ENCODE measurements at places on chromosomes 2 and 18.

DNA sequence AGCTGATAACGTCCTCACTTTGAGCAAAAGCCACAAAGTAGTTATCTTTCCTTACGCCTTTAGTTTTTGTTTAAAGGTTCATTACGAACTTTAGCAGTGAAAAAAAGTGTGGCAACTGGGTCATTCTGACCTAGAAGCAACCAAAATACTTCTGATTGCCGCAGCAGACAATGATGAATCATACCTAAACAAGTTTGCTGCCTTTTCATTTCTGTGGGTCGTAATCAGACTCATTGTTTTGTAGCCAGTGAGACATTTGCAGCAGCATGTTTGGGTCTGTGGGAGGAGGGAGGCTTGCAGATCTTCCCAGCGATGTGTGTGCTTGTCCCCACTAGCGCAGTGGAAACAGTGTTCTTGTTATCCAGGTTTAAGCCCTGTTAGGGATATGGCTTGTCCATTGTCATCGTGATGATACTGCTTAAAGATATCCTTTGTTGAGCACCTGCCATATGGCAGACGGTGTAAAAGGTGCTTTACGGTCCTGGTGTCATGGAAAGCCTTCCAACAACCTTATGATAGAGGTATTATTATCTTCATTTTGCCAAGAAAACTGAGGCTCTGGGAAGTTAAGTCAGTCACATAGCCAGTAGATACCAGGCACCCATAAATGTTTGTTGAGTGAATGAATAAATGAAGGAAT, 1.3 kb upstream of the GREB1 start:
- H3K4me1 ChIP-seq, result no peaks in the 10 kb centered on the region
- no peaks in the 10 kb centered on the region for H3K36me3 ChIP-seq
- no peak overlapping the region for H3K27ac ChIP-seq
- no peak overlapping the region for H3K4me3 ChIP-seq

- no peaks in the 10 kb centered on the region for H3K27me3 ChIP-seq
- H3K27ac ChIP-seq, result no peak overlapping the region
- peak; percentile 20 for DNase-seq
- H3K4me3 ChIP-seq, result no peak overlapping the region
- H3K36me3 ChIP-seq, result no peaks in the 10 kb centered on the region
- H3K4me1 ChIP-seq, result no peaks in the 10 kb centered on the region
Measured at GRCh38 chr2:235594041-235594440, 100.2 kb downstream of the AGAP1 start.

DNA sequence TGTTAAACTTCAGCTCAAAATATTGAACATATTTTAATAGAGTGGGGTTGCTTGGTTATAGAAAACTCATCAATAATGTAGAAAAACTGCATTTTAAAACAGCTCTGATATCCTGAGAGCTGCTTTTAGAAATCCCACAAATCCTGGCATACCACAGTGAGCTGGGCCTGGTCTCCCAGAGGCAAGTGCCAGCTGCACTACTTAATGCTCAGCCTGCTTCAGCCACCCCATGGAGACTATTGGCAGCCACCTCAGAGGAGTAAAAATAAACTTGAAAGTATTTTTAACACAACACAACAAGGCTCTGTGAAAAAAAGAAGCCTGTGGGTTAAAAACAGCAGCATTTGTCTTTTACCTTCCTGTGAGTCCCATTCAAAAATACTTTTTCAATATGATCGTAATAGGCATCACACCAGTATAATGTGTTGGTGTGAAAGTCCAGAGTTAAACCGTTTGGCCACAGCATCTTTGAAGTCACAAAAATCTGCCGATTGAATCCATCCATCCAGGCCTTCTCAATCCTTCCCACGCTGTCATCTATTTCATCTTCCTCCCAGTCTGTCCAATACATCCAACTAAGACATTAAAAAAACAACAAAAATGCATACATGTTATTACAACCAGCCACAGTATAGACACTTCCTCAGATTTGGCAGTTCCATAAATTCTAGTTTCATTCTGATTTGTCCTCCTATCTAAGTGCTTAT, 1115.3 kb downstream of the LRP1B start:
- no peak overlapping the region for H3K4me3 ChIP-seq
- H3K4me1 ChIP-seq, result no peaks in the 10 kb centered on the region
- no peaks in the 10 kb centered on the region for H3K27me3 ChIP-seq
- no peaks in the 10 kb centered on the region for H3K36me3 ChIP-seq
- no peak for DNase-seq

- H3K4me1 ChIP-seq, result no peaks in the 10 kb centered on the region
- no peaks in the 10 kb centered on the region for H3K36me3 ChIP-seq
- H3K27ac ChIP-seq, result no peak overlapping the region
- no peak for DNase-seq
- H3K27me3 ChIP-seq, result no peaks in the 10 kb centered on the region
Measured at GRCh38 chr2:69453475-69454129, 16.4 kb upstream of the NFU1 start.
